ENCODE measurements at places on chromosomes 5 and 9.

DNA sequence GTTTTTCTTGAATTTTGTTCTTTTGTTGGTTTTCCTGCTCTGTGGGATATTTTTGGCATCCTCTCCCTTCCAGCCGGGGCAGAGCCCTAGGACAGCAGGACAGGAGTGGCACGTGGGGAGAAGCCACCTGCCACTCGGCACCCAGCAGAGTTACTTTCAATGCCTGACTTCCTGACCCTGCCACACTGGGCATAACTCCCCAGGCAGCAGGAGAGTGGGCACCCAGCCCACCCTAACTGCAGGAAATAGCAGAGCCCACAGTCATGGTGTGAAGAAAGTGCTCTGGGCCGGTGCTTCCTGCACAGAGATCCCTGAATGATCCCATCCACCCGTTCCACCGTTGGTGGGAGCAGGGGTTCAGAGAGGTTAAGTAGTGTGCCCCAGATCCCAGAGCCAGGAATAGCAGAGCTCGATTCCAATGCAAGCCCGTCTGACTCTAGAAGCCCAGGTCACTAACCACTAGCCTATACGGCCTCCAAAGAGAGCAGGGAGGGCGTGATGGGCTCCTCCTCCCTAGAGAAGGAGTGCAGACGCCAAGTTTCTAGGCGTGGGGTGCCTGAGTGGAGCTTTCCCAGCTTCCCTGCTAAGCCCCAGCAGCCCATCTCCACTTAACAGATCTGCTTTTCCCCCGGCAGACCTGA, 8.1 kb upstream of the NUP214 start:
- no peak for DNase-seq

DNA sequence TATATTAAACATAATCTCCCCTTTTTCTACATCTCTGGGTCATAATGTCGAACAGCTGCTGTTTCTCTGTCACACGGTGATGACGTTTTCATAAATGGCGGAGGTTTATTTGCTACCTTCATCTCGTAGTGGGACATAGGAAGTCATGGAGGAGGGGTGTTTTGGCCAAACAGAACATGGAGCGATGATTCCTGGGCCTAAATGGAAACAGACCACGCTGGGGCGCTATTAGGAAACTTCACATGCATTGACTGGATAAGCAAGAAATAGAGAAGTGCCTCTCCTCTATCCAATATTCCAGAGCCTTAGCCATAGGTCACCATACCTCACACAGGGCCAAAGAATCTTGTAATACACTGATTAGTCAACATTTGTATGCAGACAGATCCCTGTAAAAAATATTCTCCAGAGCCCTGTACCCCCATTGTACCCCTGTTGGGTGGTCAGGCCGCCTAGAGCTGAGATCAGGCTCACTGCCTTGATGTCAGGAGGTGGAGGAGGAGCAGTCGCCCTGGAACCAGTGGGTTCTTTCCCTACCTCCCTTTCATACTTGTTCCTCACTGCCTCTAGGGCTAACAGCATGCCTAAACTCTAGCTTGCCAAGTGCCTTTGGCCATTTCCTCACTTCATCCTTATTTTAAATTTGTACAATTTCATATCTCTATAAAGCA, 77.8 kb upstream of the SPIN1 start:
- no peak for DNase-seq

GRCh38 chr9:92608241-92608908, 61.6 kb downstream of the IPPK start:
- DNase-seq, result no peak

- no peak for DNase-seq
Observed at GRCh38 chr5:127863610-127864395, 160.6 kb downstream of the CCDC192 start.

- DNase-seq, result no peak
Observed at GRCh38 chr9:124005029-124005771, 6.4 kb upstream of the LHX2 start.

DNA sequence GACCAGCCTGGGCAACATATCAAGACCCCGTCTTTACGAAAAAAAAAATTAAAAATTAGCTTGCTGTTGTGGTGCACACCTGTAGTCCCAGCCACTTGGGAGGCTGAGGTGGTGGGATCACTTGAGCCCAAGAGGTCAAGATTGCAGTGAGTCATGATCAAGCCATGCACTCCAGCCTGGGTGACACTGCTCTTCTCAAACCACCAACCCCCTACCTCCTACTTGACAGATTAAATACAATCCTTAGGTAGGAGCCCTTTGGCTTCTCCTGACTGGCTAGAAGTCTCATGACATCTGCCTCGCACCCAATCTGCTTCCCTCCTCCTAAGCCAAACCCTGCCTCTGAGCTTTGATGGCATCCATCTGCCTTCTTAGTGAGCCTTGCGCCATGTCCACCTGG, 11.6 kb upstream of the FBP1 start:
- DNase-seq, result no peak

DNA sequence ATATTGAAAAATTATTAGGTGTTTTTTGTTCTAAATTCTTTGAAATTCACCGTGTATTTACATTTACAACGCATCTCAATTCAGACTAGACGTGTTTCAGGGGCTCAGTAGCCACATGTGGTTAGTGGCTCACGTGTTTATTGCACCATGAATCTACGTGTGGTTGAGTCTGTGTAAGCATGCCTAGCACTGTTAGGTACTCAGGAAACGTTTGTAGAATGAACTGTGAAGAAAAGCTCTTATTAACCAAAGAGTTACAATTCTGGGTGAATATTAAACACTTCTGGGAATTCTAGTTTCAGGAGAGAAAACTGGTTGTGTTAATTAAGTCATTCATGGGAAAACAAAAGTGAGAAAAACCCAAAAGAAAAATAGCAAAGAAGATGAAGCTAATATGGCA, 117.5 kb upstream of the CDH6 start:
- no peak for DNase-seq

- DNase-seq, result no peak
Observed at GRCh38 chr5:96080557-96080956, 118.9 kb upstream of the ELL2 start.

DNA sequence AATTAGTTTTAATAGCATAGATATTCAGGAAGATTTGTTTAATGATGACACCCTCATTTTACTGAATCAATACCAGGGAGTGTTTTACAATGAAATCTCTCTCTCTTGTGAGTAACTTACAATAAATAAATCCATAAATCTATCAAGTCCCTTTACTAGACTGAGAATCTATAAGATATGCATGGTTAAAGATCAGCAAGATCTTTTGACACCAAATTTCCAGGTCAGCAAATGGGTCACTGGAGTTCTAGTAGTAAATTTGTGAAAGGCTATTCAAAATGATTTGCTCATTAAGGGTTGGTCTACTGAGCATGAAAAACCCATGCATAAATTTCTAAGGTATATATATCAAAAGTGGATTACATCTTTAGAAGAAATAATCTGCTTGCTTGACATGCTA, 512.1 kb upstream of the ITGA1 start:
- DNase-seq, result no peak
